ENCODE measurements at places on chromosomes 5 and 9.

- DNase-seq: no peak
Observed at GRCh38 chr5:140791089-140791488, 3.6 kb upstream of the PCDHA2 start.

DNA sequence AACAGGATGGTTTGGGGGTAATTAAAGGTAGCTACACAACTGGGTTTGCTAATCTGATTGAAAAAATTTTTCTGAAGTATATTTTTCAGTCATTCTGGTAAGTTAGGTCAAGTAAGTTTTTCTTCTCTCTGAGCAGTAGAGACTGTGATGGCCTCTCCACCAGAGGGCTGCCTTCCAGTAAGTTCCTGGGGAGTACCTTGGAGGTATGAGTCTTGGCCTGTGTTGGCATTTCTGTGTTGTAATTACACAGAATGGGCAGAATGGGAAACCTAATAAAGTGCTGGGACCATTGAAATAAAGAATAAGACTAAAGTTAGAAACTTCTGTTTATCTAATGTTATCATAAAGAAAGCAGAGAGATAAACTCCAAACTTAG, 430.8 kb downstream of the ARHGEF28 start:
- no peak for DNase-seq

GRCh38 chr5:172939071-172939470, 20.2 kb upstream of the RPL26L1 start:
- no peak for DNase-seq

- DNase-seq: no peak
Observed at GRCh38 chr5:179373101-179373934, 28.1 kb upstream of the ADAMTS2 start.

GRCh38 chr9:93107825-93108161, 11.8 kb downstream of the CARD19 start:
- no peak for DNase-seq

GRCh38 chr5:169810524-169810923, 169.8 kb downstream of the INSYN2B start:
- no peak for DNase-seq

DNA sequence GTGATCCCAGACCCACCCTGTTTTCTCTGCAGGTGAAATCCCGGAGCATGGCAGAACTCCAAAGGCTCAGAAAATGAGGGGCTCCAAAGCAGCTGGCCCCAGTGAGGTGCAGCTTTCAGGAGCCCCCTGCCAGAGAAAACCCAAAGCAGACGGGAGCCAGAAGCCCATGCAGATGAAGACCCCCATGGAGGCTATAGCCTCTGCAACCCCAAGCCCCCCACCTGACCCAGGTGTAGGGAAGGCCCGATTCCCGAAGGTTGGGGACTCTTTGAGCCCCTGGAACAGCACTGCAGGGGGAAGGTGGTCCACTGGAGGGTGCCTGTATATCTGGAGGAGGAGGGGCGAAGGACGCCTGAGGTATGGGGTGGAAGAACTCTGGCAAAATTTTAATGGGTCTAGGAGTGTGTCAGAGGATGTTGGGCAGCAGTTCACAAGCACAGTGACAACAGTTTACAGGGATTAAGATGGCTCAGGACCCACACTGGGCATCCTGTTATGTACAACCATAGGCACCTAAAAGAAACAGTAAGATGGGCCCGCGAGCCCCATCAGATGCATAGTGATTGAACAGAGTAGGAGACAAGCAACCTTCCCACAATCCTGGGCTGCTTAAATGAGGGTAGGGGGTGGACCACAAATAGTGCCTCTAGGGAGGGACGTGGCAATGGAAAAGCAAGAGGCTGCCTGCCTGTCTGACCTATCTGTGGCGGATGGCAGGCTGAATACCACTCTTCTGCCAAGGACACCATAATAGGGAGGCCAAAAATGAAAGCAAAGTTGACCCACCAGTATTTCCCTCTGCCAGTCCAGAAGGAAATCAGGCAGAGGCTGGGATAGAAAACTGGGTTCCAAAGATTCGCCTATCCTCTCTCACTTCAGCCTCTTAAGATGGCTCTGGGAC, 16.4 kb upstream of the ANXA6 start:
- no peak for DNase-seq

DNA sequence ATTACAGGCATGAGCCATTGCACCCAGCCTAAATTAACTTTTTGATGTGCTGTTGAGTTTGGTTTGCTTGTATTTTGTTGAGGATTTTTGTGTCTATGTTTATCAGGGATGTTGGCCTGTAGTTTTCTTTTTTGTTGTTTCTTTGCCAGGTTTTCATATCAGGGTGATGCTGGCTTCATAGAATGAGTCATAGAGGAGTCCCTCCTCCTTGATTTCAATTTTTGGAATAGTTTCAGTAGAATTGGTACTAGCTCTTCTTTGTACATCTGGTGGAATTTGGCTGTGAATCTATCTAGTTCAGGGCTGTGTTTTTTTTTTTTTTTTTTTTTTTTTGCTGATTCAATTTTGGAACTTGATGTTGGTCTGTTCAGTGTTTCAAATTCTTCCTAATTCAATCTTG, 1164.3 kb upstream of the DMAC1 start:
- no peak for DNase-seq

DNA sequence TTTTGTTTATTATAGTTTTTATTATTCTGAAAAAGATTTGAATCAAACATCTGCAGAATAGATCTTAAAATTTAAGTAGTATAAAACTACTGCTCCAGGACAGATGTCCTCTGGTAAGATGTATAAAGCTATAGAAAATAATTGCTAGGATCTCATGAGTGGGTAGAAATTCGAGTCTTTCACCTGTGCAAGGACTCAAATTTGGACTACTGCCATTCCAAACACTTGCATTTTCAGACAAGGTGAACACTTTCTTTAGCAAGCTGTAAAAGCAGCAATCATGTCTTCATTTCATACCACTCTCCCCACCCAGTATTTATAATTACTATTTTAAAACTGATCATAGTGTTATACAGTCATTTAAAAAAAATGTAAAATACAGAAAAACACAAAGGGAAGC, 20.7 kb downstream of the SKP2 start:
- DNase-seq: no peak

GRCh38 chr5:65475336-65475735, 6.4 kb downstream of the ADAMTS6 start:
- no peak for DNase-seq

All from activated T-cell treated with anti-CD3 and anti-CD28 coated beads for 24 hours (primary cell).